Stimulated activated CD8-positive, alpha-beta memory T cell treated with anti-CD3 and anti-CD28 coated beads, Interleukin-2, amount 100 ng/mL, for 48 hours (primary cell): ENCODE measurements at places on chromosomes 1 and 21.

DNA sequence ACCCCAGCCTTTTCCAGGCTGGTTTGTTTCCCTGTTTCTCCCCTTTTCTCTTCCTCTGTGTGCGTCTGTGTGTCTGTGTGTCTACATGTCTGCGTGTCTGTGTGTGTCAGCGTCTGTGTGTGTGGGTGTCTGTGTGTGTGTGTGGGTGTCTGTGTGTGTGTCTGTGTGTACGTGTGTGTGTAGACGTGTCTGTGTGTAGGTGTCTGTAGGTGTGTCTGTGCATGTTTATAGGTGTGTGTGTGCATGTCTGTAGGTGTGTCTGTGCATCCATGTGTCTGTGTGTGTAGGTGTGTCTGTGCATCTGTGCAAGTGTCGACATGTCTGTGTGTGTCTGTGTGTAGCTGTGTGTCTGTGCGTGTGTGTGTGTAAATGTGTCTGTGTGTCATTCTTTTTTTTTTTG, 3.3 kb downstream of the TTLL10 start:
- no peak for DNase-seq

- no peak for DNase-seq
Observed at GRCh38 chr1:104028416-104029035, 278.8 kb downstream of the AMY1C start.

- no peak for DNase-seq
Observed at GRCh38 chr1:55718758-55719671, 503.9 kb upstream of the USP24 start.

- no peak for DNase-seq
Observed at GRCh38 chr1:204013052-204013451, 59.9 kb upstream of the SOX13 start.

DNA sequence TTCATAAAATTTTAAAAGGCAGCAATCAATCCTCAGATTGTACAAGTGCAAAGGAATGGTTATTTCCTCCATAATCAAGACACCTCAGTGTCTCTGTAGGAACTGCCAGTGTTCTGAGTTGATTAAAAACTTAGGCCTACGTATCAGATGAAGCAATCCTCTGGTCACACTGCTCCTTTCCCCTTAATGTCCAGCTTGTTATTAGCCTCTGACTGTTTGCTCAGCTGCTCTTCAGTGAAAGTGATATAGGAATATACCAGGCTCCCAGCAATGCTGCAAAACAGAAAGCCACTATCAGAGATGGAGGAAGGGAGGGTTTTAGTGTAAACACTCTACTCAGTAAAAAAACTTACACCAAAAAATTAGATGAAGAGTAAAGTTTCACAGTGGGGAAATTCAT, 49.8 kb downstream of the SLC35D1 start:
- no peak for DNase-seq

GRCh38 chr1:59161136-59161535, 135.8 kb upstream of the FGGY start:
- DNase-seq: no peak

- no peak for DNase-seq
Observed at GRCh38 chr1:29177022-29177705, 4.5 kb downstream of the SRSF4 start.

DNA sequence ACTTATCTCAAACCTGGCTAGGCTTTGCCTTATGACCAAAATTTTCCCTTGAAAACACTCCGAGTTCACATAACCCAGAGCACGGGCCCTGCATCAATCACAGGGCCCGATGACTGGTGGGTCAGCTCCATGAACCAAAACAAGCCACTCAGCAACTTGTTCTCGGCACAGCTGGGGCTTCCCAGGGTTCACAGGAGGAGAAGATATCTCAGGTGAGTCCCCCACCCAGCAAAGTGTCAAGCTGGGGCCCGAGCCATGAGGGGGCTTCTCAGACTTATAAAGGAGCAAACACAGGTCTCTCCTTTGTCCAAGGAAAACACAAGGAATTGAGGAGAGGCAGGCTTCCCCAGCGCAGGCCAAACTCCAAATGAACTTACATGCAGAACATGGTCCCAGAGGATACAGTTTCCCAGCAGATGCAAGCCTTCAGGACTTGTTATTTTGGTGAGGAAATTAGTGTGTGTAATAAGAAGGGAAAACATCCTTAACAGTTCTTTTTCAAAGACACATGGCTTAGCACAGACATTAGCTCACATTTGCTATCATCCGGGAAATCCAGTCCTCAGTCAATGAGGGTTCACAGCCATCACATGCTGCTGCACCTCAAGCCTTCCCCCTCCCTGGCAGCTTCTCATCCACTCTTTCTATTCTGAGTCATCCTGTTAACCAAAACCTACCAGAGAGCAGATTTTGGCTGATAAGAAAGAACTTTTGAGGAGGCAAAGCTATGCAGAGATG, 98.1 kb upstream of the NFIA start:
- DNase-seq: no peak

GRCh38 chr1:101217148-101217547, 19.7 kb upstream of the S1PR1 start:
- DNase-seq: no peak

DNA sequence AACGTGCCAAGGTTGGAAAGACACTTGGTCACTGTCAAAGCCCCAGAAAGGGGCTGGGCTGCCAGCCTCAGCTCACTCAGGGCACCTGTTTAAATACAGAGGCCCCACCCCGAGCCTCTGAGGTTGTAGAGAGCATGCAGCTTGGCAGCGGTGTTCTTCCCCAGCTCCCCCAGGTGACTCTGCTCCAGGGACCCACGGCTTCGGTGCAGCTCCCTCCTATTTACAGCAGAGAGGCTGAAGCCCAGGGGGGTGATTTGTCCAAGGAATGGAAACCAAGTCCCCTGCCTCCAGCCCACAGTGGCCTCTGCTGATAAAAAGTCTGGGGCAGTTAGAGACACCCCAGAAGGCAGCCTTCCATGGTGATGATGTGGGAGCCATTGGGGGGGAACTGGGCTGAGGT, 9.1 kb upstream of the C1QA start:
- DNase-seq: no peak

GRCh38 chr1:60865166-60865565, 217.2 kb upstream of the NFIA start:
- DNase-seq: no peak

- no peak for DNase-seq
Observed at GRCh38 chr1:225412803-225413351, 15.0 kb downstream of the LBR start.

DNA sequence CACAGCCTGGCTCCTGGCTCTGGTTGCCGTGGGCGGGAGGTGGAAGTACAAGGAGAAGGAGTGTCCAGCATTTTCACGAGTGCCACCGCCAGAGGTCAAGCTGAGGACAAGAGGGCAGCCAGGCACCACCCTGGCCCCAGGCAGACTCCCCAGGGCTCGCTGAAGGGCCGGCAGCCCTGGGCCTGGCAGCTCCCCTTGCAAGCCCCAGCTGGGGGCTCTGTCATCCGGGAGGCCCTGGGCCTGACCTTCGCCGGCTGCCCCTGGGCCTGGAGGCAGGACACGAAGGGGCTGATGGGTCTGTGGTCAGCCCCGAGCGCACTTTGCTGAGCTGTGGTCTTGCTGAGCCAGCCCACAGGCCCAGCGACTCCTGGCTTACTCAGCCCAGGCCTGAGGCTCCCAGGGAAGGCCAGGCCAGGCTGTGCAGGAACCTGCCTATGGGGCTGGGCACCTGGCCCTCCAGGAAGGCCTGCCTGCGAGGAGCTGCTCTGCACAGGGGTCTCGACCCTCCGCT, 74.8 kb downstream of the MORN1 start:
- no peak for DNase-seq

DNA sequence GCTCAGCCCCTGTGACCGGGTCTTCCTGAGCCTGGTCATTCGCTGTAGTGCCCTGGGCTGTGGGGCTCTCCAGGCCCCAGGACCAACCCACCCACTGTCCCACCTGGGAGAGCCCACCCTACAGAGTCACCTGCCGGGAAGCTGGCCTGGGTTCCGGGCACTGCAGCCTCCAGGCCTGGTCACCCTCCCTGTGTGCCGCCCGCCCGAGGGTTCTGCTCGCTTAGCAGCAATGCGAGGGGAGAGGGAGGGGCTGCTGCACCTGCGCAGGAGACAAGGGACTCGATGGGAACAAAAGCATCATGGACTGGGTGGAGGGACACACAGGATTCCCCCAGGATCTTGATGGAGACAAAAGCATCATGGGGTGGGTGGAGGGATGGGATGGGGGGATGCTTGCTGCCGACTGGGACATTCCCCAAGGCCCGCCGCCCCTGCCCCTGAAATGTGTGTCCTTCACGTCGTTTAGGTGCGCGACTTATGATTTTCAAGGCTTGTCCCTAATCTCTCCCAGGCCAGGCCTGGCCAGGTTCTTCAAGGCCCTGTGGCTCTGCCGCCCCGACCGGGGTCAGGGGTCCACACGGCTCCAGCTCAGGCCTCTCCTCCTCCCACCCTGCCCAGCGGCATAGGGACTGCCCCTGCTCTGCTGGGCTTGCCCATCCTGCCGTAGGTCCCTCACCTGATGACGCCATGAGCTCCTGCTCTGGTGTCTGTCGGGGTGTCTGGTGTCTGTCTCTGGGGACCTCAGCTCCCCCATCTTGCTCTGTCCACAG, 1.7 kb downstream of the KRTAP10-8 start:
- DNase-seq: no peak

- DNase-seq: peak; percentile 73
Observed at GRCh38 chr1:35564037-35564883, 6.7 kb downstream of the NCDN start.

- no peak for DNase-seq
Observed at GRCh38 chr1:93262645-93263044, 82.1 kb downstream of the CCDC18 start.

- no peak for DNase-seq
Observed at GRCh38 chr1:62384276-62385005, 52.4 kb upstream of the USP1 start.

DNA sequence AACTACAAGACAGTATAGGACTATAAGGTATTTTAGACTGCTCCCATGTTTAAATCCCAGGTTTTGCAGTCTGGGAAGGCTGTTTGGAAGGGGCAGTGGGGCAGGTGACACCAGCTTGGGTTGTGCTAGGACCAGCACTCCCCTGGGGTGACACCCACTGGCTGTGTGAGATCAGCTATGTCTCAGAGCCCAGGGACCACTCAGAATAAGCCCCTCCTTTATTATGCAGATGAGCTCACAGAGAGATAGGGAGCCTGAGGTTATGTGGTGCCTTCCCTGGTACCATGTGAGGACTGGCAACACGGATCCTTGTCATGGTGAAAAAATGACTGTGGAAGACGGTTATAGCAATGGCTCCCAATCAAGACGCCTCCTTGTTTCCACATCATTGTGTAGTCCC, 71.0 kb downstream of the NENF start:
- DNase-seq: no peak

DNA sequence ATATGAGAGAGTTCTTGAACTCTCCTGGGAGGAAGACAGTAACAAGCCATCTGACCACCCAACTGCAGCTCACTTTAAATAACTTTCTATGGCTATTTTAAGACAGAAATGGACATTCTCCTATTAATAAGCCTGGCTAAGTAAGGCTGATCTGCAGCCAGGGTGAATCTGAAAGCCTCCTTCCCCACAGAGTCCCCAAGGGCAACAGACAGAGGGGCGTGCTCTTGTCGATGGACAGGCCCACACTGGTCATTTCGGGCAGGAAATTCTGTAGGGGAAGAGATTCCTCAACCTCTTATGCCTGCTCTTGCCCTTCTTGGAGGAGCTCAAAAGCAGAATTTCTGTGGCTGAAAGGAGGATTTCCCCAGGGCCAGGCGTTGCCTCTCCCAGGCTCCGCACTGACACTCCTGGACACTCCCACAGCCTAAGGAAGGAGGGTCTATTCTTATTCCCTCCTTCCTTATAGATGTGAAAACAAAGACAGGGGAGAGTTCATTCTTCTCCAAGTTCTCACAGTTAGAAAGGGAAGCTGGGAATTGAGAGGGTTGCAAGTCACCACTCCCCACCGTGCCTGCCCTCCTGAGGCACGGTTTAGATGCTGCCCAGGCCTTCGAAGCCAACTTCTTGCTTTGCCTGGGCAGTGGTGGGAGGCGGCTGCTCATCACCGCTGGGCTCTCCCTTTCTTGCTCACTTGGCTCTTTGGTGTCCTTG, 17.9 kb upstream of the KANK4 start:
- no peak for DNase-seq

DNA sequence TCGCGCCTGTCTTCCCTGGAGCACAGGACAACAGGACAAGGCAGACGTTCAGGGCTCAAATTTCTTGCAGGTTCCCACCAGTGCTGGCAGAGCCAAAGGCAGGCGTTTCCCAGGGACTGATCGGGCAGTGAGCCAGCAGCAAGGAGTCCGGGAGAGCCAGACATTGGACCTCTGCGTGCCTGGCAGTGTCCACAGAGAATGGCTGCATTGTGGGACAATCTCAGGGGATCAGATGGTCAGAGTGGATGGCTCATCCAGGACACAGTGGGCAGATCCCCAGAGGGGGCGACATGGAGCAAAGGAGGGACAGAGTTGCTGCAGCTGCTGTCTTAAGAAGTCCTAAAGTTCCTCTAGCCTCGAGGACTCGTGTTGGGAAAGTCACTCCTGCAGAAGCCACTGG, 4.6 kb downstream of the TMEM63A start:
- DNase-seq: no peak
